ENCODE measurements at places on chromosomes 4 and X.
A peak's percentile ranks its signal among the peaks of the same experiment; 100 is the strongest.

DNA sequence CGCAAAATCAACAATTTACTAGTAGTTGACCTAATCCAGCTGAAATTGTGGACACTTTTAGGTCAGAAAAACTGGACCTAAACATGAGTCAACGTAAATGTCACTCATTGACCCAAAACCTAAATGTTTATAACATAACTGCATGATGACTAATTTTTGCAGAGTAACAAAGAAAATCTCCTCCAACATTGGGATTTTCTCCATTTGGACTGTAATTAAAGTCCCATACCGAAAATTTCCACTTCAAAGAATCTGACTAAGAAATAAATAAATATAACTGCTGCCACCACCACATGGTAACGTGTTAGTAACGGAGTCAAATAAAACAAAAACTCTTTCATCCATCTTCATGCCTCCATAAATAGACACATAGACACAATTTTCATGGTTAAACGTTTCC lies 1.9 kb downstream of the ADGRA3 start:
- no peak for DNase-seq

- DNase-seq, result no peak
These were observed 110.6 kb downstream of the MGST2 start for GRCh38 chr4:139776235-139776634.

DNA sequence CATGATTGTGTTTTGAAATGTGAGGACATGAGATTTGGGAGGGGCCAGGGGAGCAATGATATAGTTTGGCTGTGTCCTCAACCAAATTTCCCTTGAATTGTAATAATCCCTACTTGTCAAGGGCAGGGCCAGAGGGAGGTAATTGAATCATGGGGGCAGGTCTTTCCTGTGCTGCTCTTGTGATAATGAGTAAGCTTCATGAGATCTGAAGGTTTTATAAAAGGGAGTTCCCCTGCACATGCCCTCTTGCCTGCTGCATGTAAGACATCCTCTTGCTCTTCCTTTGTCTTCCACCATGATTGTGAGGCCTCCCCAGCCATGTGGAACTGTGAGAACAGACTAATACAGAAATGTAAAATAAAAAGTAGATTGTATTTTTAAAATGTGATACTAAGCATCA lies 1294.9 kb downstream of the ADGRL3 start:
- no peak for DNase-seq

DNA sequence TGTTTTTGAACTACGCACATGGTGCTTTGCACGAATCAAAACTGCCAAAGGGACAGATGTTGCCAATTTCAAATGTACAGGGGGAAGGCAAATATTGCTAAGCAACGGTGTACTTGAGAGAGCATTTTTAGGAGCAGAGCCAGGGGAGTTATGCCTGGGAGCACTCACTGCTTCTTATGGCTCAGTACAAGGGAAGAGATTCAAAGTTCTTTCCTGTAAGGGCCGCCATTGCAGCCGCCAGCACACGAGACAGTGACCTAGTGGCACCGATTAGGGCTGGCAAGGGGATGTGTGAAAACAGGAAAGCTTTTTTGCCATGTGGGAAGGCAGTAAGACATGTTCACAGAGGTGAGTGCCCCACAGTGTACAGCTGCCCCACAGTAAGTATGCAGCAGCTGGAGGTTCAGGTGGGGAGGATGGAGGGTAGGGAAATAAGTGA lies 133.8 kb downstream of the AFF1 start:
- DNase-seq, result peak; percentile 89

GRCh38 chr4:26106776-26107175 lies 192.8 kb downstream of the SMIM20 start:
- DNase-seq, result no peak

DNA sequence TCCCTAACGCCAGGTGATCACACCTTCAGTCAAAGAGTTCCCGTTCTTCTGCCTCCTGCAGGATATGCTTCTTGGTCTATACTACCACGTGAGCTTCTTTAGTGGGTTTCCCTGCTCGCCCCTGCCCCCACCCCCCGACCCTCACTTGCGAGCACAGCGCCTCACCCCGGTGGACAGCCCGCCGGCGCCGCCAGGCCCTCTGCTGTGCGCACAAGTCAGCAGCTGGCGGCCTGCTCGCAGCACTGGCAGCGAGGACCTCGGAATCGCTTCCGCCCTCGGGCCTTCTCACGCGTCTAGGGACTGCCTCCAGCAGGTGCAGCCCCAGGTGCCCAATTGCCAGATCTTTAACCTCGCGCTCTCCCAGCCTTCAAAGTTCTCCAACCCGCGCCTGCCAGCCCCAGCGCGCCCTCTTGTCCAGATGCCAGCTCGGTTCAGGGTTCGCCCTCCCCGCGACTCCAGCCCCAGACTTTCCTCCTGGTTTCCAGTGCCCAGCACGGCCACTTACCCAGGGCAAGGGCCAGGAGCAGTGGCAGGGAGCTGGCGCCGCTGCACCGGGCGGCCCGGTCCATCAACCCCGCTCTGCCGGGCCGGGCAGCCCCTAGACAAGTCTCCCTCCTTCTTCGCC lies 454 bp downstream of the BTC start:
- DNase-seq, result peak; percentile 72

- no peak for DNase-seq
These were observed 222.3 kb upstream of the HS3ST1 start for GRCh38 chr4:11650801-11651596.

GRCh38 chr4:157824021-157824420 lies 348.8 kb downstream of the GASK1B start:
- no peak for DNase-seq

DNA sequence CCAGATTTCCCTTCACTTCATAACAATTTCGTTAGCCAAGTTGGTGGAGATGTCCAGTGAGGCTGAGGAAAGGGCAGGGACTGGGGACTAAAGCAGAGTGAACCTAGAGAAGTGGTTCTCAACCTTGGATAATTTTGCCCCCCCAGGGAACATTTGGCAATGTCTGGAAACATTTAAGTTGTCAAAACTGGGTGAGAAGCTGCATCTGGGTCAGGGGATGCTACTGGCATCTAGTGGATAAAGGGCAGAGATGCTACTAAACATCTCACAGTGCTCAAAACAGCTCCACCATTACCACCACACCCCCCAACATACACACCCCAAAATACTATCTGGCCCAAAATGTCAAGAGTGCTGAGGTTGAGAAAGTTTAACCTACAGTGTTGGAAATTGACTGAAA lies 32.0 kb upstream of the FGF16 start:
- DNase-seq, result no peak

DNA sequence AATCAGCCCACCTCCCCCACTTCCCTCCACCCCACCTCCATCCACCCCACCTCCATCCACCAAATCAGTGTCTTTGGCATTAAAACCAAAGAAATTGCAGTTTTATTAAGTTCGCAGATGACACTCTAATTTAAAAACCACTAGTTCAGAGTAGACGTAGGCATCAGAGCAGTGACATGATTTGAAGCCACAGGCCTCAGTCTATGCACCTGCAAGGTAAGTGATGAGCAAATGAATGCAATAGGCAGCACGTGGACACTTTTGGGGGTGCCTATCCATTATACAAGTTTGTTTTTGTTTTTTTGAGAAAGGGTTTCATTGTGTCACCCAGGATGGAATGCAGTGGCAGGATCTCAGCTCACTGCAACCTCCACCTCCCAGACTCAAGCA lies 88.0 kb upstream of the TRIM2 start:
- no peak for DNase-seq

GRCh38 chr4:55012363-55013230 lies 112.8 kb downstream of the KDR start:
- DNase-seq, result no peak

- DNase-seq, result no peak
These were observed 166.1 kb downstream of the AFAP1 start for GRCh38 chr4:7773401-7774180.

DNA sequence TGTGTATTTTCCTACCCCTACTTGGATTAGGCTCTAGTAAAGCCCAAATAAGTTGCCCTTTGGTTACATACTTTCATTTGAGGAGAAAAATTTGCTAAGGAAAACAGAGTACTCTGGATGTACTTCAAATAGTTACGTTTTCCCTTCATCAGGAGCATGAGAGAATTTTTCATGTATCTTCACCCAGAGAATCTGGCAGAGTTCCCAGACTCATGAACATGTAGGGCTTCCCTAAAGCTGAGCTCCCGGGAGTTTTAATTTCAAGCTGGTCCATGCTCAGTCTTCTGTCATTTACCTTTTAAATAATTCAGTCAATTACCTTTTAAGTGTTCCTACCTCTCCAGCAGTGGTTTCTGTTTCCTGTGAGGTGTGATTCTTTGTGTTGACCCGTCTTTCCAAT lies 367.5 kb upstream of the GRID2 start:
- peak; percentile 69 for DNase-seq

DNA sequence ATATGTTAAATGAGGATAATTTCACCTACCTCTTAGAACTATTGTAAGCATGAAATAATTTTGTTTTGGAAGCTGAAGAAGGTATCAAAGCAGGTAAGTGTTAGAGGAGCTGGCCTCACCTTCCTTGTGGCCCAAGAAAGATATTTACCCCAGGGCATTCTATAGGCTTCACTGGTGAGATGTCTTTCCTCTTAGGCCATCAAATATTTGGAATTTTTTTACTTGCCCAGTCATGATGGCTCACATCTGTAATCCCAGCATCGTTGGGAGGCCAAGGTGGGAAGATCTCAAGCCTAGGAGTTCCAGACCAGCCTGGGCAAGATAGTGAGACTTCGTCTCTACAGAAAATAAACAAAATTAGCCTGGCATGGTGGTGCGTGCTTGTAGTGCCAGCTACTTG lies 6.1 kb upstream of the SMS start:
- no peak for DNase-seq

DNA sequence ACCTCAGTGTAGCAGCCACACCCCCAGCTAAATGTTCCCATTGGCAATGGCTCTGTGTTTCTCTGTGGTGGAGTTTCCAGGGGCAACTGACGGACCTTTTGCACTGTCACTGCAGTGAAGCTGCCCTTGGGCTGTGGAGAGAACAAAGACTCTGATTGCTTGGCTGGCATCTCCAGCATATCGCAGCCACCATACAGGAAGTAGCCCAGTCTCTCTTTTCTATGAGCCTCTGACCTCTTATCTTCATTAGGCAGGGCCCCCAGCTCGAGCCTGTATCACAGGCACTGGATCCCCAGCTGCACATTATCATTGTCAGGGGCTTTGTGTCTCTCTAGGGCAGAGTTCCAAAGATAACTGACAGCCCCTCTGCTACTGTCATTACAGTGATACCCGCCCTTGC lies 483.5 kb downstream of the ARAP2 start:
- no peak for DNase-seq

- peak; percentile 46 for DNase-seq
These were observed 12.3 kb upstream of the XPNPEP2 start for GRCh38 chrX:129726307-129727111.

DNA sequence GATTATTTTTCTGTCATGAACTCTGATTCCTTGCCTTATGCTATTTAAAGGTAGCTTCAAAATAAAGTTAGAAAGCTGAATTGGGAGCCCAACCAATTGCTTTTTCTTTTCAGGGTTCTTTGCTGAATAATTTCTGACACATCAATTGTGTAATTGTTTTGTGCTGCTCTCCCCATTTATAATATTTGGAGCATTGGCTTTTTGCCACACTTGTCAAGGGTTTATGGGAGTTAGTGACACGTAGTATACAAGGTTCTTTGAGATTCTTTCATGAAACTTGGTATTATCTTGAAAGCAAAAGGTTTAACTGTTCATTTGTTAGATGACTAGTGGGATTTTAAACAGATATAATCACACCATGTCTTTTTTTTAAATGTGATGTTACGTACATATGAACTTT lies 80.9 kb downstream of the POLA1 start:
- DNase-seq, result no peak

- no peak for DNase-seq
These were observed 118.8 kb downstream of the SMIM20 start for GRCh38 chr4:26032630-26033317.

DNA sequence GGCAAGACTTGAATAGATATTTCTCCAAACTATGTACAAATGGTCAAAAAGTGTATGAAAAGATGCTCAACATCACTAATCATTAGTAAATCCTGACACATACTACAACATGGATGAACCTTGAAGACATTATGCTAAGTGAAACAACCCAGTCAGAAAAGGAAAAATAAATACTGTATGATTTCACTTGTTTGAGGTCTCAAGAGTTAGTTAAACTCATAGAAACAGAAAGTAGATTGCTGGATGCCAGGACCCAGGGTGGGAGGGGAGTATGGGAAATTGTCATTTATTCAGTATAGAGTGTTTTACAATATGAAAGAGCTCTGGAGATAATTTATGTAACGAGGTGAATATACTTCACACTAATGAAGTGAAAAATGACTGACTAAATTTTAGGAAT lies 32.4 kb downstream of the PRMT9 start:
- DNase-seq, result no peak

- no peak for DNase-seq
These were observed 52.9 kb upstream of the INTU start for GRCh38 chr4:127579821-127580220.

DNA sequence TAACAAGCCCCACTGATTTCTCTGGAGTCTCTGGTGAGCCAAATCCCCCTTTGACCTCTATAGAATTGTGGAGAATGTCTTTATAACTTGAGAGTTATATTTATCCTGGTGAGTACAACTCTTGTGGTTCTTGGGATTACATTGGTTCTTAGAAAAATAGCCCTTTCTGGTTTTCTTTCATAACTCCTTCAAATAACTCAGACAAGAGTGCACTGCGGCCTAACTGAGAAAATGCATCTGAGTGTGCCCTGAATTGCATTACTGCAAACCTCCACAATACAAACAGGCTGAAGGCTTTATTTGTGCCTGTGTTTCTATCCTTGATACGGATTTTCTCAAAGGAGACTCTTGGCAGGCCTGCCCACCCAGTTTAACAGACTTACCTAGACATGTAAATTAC lies 2.7 kb downstream of the BEX3 start:
- DNase-seq, result no peak

DNA sequence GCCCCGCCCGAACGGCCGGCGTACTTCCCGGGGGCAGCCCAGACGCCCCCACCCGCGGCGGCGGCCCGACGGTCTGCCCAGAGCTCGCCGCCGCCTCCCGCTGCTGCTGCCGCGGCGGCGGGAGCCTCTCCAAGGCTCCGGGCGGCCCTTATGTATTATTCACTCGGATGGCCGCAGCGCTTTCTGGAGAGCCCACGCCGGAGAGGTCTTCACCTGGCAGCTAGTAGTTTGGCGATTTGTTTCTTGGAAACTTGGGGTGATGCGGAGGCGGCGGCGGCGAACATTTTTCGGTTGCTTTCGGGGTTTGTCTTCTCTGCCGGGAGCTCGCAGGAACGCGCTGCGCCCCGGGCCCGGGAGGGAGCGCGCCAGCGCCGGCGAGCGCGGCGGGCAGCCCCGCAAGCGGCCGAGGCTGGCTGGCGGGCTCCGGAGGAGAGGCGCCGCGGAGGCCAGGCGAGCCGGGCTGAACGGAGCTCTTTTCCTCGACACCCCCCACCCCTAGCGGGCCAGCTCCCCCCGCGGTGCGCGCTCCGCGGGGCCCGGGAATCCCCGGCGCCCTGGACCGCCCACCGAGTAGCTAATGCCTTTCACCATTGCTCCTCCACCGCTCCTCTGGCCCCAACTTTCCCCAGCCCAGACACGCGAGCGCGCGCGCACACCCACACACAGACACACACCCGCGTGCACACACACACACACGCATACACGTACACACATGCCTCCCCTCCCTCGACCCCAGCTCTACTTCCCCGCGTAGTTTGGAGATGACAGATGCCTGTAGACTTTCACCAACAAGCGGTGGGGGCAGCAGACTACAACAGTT lies 113.5 kb downstream of the DHX15 start:
- peak; percentile 28 for DNase-seq

Data from NCI-H1105 treated with DMSO at 0.1 percent for 48 hours (cell line).